ACHN (cell line): ENCODE measurements at places on chromosomes 3 and 15.
A peak's percentile ranks its signal among the peaks of the same experiment; 100 is the strongest.

DNA sequence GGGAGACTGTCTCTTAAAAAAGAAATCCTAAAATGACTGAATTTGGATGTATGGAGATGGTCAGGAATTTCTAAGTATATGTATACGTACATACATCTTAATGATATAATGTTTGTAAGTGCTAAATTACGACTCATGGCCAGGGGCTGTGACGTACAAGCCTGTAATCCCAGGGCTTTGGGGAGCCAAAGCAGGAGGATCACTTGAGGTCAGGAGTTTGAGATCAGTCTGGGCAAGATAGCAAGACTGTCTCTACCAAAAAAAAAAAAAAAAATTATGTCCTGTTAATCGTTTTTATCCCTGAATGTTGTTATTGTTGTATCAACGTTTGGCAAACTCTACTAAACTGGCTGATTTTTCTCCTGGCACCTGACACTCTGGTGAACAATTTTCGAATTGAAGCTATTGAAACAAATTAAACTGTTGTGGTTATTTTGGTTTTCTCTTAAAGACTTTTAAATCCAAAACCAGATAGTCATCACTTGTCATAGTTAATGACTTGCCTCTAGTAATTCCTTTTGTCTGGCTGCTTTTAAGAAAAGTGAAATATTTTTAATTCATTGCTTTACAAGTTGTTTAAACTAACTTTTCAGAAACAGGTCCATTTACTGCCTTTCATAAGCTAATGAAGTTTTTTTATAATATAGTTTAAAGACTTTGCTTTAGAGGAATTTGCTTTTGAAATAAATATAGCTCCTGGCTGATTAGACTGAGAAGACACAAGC lies 7.0 kb downstream of the MORF4L1 start:
- DNase-seq = no peak

- peak; percentile 4 for DNase-seq
Measured at GRCh38 chr3:159130108-159130507, 328.3 kb downstream of the MFSD1 start.

GRCh38 chr3:186060222-186060621 lies 48.7 kb downstream of the ETV5 start:
- no peak for DNase-seq

GRCh38 chr15:89504166-89504565 lies 7.8 kb upstream of the RHCG start:
- no peak for DNase-seq

GRCh38 chr3:90036939-90037469 lies 929.6 kb downstream of the EPHA3 start:
- DNase-seq = no peak

DNA sequence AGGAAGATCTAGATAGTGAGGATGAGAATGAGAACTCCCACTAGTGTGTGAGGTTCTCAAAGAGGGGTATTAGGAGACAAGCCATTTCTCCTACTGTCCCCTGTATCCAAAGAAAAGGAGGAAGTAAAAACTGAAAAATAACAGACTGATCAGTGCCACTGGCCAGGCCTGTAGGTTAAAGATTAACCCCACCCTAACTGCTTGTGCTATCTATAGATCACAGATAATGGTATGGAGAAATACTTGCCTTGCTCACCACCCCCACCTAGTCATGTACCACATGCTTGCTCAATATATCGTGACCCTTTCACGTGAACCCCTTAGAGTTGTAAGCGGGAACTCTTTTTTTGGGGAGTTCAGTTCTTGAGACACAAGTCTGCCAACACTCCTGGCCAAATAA lies 519.7 kb upstream of the FRG2C start:
- DNase-seq = no peak

DNA sequence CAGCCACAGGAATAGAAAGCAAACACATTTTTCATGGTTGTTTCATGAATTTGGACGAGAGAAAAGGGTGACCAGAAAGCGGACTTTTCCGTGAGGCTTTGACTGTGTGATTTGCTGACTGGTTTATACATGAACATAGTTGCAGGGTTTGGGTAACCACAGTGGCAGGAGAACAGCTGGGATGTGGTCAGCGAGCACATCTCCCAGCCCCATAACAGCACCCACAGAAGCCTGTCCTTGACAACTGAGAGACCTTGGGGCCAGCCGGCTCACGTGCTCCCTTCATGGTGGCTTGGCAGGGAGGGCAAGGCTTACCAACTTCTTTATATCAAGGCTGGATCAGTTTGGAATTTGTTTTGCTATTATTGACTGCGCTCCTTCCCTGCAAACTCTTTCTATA lies 13.2 kb upstream of the RGMA start:
- DNase-seq = no peak

DNA sequence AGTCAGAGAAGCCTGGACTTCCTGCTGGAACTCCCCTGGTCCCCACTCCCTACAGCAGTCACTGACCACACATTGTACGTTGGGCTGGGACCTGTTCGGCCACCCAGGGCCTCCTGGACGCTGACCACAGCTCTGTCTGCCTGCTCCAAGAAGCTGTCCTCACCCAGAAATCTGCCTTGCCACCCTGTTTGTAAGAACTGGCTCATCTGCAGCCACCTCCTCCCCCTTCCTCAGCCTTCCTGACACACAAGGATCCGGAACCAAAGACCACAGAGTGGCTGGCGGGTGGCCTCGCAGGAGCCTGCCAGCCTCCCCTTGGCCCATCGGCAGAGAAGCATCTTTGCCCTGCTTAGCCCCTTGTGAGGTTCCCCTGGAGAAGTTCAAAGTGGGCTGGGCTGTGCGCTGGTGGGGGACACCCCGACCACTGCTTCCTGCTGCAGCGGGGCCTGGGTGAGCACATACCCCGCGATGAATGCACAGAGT lies 91.9 kb downstream of the PCSK6 start:
- DNase-seq = no peak

GRCh38 chr3:191334346-191334893 lies 4.1 kb upstream of the UTS2B start:
- no peak for DNase-seq

GRCh38 chr3:120272286-120272685 lies 12.7 kb downstream of the GPR156 start:
- DNase-seq = no peak
